ENCODE measurements at places on chromosomes 1 and 21.

- no peak for DNase-seq
Observed at GRCh38 chr1:227731241-227731677, 3.8 kb downstream of the JMJD4 start.

GRCh38 chr21:39096754-39097153 lies 86.5 kb downstream of the PSMG1 start:
- no peak for DNase-seq

DNA sequence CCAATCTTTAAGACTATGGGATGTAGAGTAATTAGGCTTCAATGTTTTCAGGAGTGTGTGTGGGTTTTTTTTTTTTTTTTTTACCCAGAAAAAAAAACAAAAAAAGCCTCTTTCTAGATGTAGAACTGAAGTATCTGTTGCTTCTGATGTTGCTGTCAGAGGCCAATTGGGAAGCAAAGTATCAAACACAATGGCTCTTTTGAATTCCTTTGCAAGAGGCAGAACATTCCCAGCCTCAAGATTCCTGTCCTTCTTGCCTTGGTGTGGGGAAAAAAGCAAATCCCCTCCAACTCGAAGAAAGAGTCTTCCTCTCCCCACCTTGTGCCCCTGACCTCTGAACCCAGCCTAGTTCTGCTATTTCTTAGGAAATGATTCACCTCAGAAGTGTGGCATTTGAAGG lies 55.4 kb upstream of the LMO4 start:
- no peak for DNase-seq

DNA sequence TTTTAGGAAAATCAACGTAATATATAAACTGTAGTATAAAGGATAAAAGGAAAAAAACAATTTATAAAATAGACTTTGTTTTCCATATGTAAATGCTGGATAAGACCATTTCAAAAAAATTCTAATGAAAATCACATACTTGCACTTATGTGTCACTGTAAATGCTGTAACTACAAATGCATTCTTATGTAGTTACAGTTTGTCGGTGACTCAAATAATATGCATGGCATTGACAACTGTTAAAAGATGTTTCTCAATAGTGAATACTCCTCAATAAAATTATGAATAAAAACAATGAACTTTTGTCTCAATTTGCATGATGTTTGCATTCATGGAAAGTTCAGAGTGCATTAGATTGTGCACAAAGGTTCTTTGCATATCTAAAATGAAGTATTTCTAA lies 614.0 kb upstream of the CHRM3 start:
- no peak for DNase-seq

- no peak for DNase-seq
Observed at GRCh38 chr1:158327481-158327880, 3.9 kb downstream of the CD1B start.
